ENCODE measurements at places on chromosomes 2 and 18. TPM values are rescaled to one million over a fixed set of nuclear protein-coding genes. Genes with fewer than 3 reads are reported as not detected.

DNA sequence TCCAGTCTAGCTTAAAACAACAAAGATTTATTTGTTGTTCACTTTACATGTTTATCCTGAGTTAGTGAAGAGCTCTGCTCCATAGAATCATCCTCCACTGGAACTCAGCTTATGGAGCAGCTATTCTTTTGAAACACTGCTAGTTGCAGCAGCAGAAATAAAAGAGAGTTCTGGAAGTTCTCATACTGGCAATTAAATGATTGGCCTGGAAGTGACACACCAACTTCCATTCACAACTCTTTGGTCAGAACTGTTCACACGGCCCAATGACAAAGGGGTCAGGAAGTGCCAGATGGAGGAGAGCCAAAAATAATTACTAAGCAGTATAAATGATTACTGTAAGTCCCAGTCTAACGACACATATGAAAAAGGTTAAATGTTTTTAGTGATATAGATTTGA, 39.1 kb downstream of the FBXO11 start:
- no peak for DNase-seq

DNA sequence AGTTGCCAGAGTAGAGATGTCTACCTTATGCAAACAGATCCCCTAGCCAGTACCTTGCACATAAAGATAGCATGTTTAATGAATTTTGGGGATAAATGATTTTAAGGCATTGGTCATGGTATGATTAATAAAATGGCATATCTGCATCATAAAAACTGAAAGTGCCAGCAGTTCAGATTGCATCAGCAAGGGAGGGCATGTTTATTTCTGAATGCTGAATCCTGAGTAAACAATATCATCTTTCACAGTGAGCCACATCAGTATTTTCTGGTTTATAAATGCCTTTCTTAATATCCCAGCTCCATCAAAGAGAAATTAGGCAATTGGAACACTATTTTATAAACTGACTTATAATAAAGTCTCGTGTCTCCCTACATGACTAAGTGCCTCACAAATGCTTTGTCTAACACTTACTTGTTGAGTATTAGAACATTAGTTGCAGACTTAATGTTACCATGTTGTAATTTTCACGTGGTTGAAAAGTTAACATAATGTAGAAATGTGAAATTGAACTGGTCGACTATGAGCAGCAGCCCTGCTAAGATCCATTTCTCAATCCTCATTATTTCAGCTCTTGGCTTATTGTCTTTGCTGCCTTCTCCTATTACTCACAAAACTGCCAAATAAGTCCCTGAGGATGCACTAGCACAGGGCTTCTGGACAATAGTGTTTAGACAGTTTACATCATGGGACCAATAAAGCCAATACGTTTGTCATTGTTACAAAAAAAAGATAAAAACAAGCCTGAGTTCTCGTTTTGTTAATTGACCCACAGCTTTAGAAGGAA, 48.0 kb downstream of the LANCL1 start:
- no peak for DNase-seq

GRCh38 chr2:43605079-43605655, 9.3 kb upstream of the THADA start:
- no peak for DNase-seq

DNA sequence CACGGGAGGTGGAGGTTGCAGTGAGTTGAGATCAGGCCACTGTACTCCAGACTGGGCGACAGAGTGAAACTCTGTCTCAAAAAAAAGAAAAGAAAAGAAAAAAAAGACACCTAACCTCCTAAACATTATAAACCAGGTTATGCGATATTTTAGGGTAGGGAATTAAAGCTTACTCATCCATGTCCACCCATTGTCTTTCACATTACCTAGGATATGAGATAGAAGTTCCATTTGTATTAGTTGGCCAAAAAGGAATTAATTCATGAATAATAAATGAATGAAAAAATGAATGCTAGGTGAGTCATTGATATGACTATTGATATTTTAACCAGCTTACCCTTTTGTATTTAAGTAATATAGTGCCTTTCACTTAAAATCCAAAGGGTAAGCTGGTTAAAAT, 132.9 kb downstream of the FAM161A start:
- DNase-seq: no peak

DNA sequence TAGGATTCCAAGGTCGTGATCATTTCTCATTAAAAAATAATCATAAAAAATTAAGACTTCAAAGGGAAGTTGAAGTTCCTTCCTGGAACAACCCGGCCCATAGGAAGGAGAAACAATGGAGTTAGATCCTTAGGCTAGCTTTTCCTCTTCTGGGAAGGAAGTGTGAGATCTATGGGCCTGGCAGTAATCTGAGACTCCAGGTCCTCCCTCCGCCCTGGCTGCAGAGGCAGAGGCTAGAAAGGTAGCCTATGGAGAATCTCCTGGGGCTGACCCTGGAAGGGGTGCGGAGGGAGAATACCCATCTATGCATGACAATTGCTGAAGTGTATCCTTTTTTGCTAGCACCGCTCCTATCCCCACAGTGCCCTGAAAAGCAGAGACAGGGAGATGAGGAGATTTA, 37.9 kb downstream of the TRIB2 start:
- DNase-seq: no peak

- no peak for DNase-seq
Observed at GRCh38 chr2:47161475-47161874, 6.4 kb upstream of the STPG4 start.

- DNase-seq: no peak
Observed at GRCh38 chr2:17319090-17319489, 199.2 kb downstream of the RAD51AP2 start.

GRCh38 chr2:3107567-3107966, 270.1 kb downstream of the EIPR1 start:
- peak; percentile 15 for DNase-seq

GRCh38 chr2:3033315-3033714, 344.3 kb downstream of the EIPR1 start:
- DNase-seq: no peak

GRCh38 chr2:210399440-210400041, 77.0 kb downstream of the LANCL1 start:
- no peak for DNase-seq

DNA sequence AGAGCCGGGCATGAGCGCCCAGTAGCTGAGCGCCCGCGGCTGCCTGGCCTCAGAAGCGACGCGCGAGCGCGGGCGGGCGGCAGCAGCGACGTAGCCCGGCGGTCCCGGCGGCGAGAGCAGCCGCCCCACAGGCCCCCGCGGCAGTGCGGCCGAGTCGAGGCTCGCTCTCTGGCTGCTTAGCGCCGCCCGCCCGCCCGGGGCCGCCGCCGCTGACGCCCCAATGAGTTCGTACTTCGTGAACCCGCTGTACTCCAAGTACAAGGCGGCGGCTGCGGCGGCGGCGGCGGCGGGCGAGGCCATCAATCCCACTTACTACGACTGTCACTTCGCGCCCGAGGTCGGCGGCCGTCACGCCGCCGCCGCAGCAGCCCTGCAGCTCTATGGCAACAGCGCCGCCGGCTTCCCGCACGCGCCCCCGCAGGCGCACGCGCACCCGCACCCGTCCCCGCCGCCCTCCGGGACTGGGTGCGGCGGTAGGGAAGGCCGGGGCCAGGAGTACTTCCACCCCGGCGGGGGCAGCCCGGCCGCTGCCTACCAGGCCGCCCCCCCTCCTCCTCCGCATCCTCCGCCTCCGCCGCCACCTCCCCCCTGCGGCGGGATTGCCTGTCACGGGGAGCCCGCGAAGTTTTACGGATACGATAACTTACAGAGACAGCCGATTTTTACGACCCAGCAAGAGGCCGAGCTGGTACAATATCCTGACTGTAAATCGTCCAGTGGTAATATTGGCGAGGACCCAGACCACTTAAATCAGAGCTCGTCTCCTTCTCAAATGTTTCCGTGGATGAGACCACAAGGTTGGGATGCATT, 847 bp downstream of the HOXD8 start:
- DNase-seq: no peak

DNA sequence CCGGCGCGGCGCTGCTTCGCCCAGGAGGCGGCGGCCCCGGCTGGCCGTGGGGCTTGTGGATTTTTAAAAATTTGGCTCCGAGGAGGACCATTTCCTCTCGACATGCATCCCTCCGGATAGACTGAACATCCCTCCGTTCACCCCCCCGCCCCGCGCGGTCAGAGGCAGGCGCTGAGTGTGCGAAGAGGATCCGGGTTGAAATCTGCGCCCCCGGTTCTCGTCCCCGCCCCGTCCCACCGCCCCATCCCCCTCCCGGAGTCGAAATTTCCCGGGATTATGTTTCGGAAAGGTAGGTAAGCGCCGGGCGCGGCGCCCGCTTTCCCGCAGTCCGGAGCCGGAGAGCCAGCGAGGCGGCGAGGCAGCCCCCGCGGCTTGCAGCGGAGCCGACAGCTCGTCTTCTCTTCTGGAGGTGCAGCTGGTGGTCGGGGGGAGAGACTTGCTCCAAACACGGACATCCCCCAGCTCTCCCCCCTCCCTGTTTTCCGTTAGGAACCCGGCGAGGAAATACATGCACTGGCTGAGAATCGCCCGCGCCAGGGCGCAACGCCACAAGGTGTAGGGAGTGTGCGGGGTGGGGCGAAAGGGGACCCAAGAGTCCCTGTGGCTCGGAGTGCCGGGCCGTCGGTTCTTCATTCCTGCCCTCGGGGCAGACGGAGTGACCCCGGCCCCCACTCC, at the start of gene PRKCE:
Gene PRKCE, plus strand, starts transcription at position 261 of the 675 bp plus-strand sequence.
- DNase-seq: peak; percentile 65

DNA sequence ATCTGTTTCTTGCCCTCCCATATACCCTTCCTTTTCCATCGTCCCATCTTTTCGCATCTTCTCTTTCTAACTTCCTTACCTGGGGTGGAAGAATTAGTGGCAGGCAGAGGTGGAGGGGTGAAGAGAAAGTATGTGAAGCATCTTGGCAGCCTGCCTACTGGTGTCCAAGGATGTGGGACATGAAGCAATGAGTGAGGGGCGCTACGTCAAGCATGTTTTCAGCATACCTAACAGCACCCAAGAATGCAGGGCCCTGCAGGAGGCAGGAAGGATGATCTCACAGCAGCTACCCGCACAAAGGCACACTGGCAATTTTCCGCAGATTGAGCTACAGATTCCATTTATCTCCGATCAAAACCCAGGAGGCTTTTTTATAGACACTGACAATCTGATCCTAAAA, 42.2 kb downstream of the METTL4 start:
- DNase-seq: no peak

DNA sequence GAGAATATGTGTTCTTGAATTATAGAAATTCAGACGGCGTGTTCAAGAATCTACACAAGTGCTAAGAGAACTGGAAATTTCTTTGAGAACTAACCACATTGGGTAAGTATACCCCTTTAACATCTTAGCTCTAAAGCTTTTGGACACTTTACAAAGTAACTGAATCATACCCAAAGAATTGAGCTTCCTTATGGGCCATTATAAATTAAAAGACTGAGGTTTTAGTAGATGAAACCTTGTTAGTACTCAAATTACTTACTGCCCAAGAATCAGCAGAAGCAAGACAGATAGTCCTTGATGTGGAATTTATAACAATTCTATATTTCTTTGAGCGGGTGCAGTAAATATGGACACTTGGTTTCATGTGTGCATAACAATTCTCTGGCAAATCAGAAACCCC, 168.3 kb downstream of the PRPF40A start:
- DNase-seq: no peak

- no peak for DNase-seq
Observed at GRCh38 chr2:206368933-206369569, 74.3 kb upstream of the ADAM23 start.

GRCh38 chr2:171703574-171704347, 16.5 kb downstream of the DYNC1I2 start:
- no peak for DNase-seq

DNA sequence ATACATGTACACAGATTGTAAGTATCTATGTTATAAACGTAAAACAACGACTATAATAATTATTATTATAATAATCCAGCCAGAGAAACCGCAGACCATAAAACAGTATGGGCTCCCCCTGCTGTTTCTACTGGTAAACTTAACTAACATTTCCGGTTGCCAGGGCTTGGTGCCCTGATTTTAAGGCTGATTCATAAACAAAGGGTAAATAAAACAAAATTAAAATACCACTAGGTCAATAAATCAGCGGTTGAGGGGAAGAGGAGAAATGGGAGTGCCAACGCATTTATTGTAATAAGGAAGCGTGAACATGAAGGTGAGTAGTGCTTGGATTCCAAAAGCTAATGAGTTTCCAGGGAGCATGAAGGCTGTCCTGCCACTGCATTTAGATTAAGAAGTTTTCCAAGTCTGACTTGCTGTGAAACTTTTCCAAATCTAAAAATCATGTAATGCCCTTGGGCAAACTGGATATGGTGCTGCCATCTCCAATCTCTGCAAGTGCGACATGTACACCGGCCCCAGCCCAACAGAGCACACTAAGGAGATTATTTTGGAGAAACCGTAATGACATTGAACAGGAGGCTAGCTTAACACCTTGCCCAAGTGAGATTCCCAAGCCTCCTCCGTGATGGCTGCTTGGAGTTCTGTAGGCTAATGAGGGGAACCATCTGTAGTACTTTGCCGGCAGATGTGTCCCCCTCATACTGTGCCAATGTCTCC, 50.7 kb upstream of the HNRNPA3 start:
- no peak for DNase-seq

GRCh38 chr18:45792506-45793263, 32.8 kb upstream of the SIGLEC15 start:
- DNase-seq: no peak

DNA sequence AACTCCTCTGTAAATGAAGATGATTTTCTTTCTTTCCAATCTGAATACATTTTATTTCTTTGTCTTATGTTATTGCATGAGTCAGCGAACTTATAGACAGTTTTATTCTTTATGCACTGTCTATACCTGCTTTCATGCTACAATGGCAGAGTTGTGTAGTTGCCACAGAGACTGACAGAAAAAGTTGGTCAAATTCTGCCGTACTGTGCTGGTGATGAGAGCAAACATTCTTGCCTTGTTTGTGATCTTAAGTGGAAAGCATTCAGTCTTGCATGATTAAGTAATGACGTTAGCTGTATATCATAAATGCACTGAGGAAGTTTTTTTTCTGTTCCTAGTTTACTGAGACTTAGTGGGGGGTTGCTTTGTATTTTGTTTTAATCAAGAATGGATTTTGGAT, 32.9 kb downstream of the ZC3H15 start:
- no peak for DNase-seq

DNA sequence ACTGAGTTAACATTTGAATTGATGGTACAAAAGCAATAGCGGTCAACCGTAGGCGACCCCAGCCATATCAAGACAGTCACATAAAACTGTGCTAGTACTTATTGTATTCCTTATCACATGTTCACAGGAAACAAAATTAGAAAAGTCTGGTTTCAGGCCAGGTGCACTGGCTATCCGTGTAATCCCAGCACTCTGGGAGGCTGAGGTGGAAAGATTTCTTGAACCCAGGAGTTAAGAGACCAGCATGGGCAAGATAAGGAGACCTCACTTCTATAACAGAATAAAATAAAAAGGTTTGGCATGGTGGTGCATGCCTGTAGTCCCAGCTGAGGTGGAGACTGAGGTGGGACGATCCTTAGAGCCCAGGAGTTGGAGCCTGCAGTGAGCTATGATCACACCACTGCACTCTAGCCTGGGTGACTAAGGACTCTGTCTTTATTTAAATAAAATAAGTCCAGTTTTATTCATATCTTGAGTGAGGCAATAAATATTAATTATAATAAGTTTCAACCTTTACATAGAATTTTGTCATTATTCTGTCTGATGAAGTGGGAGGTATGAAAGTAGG, 84.1 kb upstream of the RGPD4 start:
- no peak for DNase-seq

HOXD13 gene
- total RNA-seq: not detected

TNFRSF11A gene
- 1.1 TPM for total RNA-seq

CREG2 gene
- not detected for total RNA-seq

COL4A4 gene
- 2.1 TPM for total RNA-seq

SCTR gene
- total RNA-seq: 0.10 TPM

PCARE gene
- total RNA-seq: not detected

TMEM200C gene
- total RNA-seq: 3.7 TPM

CD8B2 gene
- total RNA-seq: not detected

VWC2L gene
- total RNA-seq: not detected

WDR35 gene
- total RNA-seq: 1.5 TPM

POTEJ gene
- total RNA-seq: not detected
